ENCODE measurements at places on chromosomes 6 and 20.

DNA sequence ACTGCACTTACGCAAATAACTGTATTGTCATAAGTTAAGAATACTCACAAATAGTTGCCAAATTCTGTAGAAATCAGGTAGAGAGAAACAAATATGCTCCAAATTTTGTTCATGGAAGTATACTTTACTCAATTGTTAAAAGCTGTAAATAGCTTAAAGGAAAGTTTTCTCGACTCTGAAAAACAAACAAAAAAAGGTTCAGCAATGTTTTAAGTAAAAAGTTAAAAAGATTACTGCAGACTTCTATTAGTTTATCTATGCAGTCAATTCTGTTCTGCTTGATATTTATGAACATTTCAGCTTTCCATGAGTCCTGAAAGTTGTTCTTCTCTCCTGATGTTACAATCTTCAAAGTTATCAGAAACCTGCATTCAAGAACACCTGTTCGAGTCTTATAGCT is 37.5 kb upstream of the FAM8A1 start:
- DNase-seq: no peak

- DNase-seq: no peak
Measured at GRCh38 chr6:14002176-14002947, 77.6 kb downstream of the RNF182 start.

GRCh38 chr6:56660381-56660730 is 17.7 kb upstream of the DST start:
- DNase-seq: no peak

- no peak for DNase-seq
Measured at GRCh38 chr20:51661609-51662178, 106.5 kb downstream of the ATP9A start.
